ENCODE measurements at places on chromosomes 11 and 22.

DNA sequence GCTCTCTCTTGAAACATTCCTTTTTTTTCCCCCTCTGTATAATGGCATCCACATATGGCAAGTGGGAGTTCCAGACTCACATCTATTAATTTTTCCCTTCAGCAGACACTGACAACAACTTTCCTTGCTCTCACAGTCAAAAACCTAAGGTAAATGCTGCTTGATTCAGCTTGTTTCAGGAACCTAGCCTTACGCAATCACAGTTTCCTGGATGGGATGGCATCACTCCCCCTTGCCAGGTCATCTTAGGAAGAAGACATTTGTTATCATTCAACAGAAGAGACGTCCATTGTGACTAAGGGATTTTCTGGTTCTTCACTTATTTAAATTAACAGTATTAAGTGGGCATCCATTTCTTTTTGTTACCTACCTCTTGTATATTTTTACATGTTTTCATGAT is 112.0 kb upstream of the PDGFD start:
- no peak for DNase-seq

DNA sequence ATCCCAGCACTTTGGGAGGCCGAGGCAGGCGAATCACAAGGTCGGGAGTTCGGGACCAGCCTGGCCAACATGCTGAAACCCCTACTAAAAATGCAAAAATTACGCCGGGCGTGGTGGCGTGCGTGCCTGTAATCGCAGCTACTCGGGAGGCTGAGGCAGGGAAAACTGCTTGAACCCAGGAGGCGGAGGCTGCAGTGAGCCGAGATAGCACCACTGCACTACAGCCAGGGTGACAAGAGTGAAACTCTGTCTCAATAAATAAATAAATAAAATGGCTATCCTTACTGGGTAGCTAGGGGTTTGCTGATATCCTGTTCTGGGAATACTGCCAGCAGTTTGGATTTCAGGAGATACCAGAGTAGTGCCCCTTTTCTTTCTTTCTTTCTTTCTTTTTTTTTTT is 2.4 kb upstream of the RBM14 start:
- no peak for DNase-seq

GRCh38 chr22:36767035-36767775 is 8.7 kb downstream of the IFT27 start:
- DNase-seq: no peak

DNA sequence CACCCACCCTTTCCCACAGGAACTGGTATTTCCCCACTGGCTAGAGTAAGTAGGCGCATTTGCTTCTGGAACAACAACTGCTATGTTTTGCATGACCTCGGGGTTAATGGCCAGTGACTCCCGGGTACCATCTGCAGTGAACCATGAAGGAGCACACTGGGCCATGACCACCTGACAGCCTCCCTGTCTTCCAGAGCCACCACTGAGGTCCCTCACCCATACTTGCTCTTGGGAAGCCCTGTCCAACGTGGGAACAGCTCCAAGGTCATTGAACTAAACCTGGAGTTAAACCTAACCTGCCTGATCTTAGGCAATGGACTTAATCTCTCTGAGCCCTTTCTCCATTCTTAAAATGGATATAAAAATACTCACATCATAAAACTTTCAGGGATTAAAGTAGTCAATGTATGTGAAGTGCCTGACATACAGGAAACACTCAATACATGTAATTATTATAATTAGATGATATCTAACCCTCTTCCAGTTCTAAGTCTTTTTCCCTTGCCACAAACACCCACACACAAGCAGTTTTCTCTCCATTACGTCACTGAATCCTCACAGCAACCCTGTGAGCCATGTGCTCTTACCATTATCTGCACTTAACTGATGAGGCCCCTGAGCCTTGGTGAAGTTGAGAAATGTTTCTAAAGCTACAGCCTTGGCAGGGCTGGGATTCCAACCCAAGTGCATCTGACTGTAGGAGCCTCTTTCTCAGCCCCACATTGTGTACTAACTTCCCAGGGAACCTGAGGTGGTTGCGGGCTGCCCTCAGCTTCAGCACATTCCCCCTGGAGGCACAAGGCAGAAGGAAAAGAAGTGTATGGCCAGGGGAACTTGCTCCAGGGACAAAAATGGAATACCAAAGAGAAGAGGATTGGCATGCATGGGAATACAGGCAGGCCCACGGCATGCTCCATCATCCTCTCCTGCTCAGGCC is 74.5 kb upstream of the NCAM1 start:
- no peak for DNase-seq

DNA sequence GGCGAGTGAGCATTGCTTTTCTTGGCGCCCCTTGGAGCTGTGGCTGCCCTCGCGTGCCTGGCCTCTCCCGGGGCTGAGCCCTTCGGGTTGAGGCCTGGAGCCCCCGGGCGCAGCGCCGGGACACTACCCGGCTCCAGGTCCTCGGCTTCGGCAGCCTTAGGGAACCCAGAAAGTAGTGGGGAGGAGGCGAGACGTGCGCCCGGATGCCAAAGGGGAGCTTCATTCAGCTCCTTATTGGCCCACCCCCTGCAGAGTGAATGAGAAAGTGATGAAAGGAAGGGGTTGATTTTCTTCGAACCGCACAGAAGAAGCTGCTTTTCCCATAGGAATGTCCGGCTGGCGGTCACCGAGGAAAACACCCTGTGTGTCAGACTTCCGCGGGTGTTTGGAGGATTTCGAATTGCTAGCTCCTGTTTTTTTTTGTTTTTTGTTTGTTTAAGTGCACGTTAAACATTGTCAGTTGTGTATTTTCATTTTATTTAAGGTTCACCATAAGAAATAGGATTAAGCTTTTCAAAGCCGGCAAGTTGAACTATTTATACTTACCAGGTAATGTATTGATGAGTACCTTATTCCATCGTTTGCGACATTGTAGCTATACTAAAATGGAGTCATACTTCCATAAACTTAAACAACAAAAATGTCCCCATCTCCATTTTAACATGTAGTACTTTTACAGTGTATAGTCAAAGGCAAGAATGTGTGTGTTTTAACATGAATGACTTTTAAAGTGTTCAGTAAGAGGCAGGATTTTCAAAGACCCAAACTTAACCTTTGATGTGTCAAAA is 841 bp upstream of the EIF4G2 start:
- DNase-seq: peak; percentile 60

DNA sequence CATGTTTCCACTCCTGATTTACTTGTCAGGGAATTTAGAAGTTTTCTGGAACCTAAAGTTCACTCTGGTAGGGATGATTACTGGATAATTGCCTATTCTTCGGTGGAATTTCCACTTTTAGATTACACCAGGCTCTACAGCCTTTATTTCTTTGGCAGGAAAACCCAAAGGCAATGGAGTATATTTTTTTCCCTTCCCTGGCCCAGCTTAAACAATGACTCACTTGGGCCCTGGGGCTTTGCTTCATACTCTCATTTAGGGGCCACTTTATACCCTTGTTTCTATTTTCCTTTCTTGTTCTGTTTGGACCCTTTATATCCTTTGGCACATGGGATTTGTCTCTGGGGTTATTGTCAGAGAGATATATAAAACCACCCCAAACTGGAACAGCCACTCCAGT is 114.7 kb downstream of the CSTPP1 start:
- no peak for DNase-seq

DNA sequence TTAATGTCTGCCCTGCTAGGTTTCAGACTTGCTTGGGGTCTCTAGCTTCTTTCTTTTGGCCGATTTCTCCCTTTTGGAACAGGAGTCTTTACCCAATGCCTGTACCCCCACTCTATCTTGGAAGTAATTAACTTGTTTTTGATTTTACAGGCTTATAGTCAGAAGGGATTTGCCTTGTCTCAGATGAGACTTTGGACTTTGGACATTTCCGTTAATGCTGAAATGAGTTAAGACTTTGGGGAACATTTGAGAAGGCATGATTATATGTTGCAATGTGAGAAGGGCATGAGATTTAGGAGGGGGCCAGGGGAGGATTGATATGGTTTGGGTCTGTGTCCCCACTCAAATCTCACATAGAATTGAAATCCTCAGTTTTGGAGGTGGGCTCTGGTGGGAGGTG is 5.1 kb downstream of the KDM4F start:
- DNase-seq: no peak

- DNase-seq: no peak
Observed at GRCh38 chr22:45460288-45461109, 42.2 kb upstream of the FBLN1 start.

- DNase-seq: no peak
Observed at GRCh38 chr11:131666617-131667016, 296.2 kb downstream of the NTM start.

GRCh38 chr22:31081963-31082605 is 966 bp downstream of the SMTN start:
- DNase-seq: peak; percentile 34

- DNase-seq: no peak
Observed at GRCh38 chr11:82791779-82792178, 58.1 kb upstream of the FAM181B start.

DNA sequence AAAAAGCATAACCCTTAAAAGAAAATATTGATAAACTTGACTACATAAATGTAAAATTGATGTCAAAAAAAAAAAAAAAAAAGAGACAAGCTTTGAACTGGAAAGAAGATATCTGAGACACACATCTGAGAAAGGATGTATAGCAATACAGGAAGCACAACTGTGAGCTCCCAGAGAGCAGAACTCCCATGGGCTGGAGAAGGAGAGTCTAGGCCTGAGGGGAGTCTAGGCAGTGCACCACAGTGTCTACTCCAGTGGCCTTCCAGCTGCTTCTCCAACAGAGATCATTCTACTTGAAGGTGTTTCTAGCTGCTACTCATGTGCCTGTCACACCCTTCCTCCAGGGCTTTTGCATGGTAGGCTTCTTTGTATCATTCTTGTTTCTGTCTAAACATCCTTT is 54.2 kb upstream of the SYT9 start:
- DNase-seq: no peak

DNA sequence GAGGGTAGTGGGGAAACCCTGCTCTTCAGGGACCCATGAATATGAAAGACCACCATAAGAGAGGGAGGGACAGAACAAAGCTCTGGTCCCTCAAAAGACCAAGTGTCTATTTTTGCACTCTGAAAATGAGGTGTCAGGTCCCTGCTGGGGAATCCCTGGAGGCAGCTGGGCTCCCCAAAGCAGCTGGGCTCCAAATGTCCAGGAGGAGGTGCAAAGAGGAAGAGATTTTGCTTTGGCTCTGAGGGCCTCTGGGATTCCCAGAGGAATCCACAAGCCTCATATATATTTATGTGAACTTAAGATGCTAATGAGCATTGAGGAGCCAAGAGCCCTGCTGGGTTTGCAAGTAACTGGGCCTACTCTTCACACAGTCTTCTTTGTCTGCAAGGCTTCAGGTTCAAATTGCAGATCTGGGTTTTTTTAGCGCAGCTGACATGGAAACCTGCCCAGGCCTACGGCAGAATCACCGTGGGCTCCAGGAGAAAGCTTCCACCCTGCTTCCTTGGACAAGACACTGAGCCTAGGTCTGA is 26.0 kb downstream of the CLMP start:
- no peak for DNase-seq

GRCh38 chr11:69834251-69834650 is 15.0 kb upstream of the FGF3 start:
- DNase-seq: no peak

DNA sequence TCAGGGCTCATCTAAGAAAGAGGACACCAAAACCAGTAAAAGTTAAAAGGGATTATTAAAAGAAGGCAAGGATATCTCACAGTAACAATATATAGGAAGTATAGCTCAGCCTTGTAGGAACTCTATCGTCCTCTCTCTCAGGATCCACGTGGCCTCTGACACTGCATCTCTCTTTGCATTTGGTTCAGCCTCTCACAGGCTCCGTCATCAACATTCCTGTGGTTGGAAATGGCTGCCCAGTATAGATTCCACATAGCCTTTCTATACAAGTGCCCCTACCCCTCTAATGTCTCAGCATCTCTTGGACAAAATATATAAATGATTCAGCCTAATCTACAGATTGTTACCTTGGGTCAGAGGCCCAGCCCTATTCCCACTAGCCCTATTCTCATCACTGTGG is 101.3 kb upstream of the DBX1 start:
- DNase-seq: no peak

- DNase-seq: no peak
Observed at GRCh38 chr11:44737245-44738085, 10.7 kb downstream of the TSPAN18 start.

- DNase-seq: no peak
Observed at GRCh38 chr22:27156821-27157489, 499.6 kb downstream of the MIAT start.

- no peak for DNase-seq
Observed at GRCh38 chr11:66112601-66113499, 42.8 kb downstream of the PACS1 start.

GRCh38 chr22:31329453-31330215 is 16.5 kb downstream of the PATZ1 start:
- no peak for DNase-seq

- no peak for DNase-seq
Observed at GRCh38 chr11:5992604-5993251, 5.9 kb upstream of the OR52L1 start.

DNA sequence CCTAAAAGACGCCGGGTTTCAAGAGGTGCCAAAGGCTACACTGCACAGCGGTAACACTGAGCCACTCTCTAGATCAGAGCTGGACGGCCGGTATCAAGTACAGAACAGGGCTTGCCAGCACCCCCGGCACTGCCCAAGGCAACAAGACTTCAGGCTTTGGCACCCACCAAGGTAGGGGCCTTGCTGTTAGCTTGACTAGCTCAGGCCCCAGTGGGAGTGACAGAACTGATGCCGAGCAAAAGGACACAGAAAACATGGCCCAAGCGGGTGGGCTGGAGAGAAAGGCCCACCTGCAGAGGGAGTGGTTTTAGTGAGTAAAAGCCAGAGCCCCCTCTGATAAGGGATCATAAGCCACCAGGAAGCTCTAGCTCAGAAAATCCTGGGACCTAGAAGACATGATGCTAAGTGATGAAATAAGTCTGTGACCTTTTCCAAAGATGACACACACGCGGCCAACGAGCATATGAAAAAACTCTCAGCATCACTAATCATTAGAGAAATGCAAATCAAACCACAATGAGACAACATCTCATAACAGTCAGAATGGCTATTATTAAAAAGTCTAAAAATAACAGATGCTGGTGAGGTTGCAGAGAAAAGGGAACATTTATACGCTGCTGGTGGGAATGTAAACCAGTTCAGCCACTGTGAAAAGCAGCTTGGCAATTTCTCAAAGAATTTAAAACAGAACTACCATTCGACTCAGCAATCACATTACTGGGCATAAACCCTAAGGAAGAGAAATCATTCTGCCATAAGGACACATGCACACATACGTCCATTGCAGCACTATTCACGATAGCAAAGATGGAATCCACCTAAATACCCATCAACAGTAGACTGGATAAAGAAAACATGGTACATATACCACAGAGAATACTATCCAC is 12.9 kb downstream of the EHD1 start:
- peak; percentile 62 for DNase-seq

DNA sequence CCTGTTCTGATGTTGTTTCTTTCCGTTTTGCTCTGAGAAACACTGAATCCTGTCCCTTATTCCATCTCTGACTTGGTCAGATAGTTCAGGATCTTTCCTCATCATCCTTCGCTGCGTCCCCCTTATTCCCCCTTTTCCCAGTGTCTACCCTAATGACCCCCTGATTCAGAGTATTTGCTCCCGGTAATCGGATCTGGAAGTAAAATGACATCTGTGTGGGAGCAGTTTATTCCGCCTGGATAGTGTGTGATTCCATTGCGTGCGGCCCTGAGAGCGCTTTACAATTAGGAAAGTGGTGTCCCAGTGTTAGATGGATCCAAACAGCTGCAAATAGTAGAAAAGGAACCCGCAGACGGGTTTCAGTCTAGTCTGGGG is 606 bp downstream of the DRG1 start:
- no peak for DNase-seq

GRCh38 chr22:28014211-28015045 is 95.4 kb upstream of the PITPNB start:
- DNase-seq: no peak
